ENCODE measurements at places on chromosomes 2 and 18. TPM values are rescaled to one million over a fixed set of nuclear protein-coding genes. Genes with fewer than 3 reads are reported as not detected.

The LHCGR gene
- not detected for polyA plus RNA-seq

GRCh38 chr2:55618025-55618274 is 528 bp upstream of the PPP4R3B start:
- DNase-seq = no peak

DNA sequence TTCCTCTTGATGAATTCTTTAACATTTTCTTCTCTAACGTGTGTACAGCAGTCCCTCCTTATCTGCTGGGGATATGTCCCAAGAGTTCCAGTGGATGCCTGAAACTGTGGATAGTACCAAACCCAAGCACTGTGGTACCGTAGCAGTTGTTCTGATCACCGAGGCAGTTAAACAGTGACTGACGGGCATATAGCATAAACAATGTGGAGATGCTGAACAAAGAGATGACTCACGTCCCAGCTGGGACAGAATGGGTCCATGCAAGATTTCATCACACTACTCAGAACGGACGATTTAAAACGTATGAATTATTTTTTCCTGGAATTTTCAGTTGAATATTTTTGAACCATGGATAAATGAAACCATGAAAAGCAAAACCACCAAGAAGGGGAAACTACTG is 54.5 kb upstream of the SPAG16 start:
- no peak for DNase-seq

DNA sequence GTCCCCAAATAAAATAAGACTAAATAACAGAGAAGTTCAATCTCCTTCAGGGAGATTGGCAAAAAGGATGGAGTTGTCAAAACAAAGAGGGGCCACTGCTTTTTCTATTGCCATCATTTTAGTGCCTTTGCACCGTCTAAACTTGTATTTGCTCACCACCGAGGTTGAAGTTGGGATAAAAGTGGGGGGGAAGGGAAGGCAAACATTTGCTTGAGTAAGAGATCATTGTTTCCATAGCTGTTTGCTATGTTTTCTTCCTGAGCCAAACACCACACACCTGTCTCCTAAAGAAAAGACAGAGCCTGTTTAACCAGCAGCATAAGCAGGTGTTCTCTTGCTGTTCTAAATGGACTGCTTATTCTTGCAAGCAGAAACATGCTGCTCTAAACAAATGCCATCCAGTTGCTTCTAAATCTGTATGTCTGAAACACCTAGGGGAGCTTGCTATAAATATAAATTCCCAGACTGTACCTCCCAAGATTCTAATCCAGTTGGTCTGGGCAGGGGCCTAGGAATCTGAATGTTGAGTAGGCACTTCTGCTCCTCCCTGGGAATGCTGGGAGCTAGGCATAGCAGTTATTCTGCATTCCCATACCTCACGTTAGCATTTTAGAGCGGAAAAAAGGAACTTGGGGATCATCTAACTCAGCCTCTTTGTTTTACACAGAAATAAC is 179.4 kb upstream of the ARL4C start:
- no peak for DNase-seq

The CHPF gene
- 24.4 TPM for polyA plus RNA-seq

- no peak for DNase-seq
These were observed 68.1 kb upstream of the BCL2L11 start for GRCh38 chr2:111052621-111053020.

DNA sequence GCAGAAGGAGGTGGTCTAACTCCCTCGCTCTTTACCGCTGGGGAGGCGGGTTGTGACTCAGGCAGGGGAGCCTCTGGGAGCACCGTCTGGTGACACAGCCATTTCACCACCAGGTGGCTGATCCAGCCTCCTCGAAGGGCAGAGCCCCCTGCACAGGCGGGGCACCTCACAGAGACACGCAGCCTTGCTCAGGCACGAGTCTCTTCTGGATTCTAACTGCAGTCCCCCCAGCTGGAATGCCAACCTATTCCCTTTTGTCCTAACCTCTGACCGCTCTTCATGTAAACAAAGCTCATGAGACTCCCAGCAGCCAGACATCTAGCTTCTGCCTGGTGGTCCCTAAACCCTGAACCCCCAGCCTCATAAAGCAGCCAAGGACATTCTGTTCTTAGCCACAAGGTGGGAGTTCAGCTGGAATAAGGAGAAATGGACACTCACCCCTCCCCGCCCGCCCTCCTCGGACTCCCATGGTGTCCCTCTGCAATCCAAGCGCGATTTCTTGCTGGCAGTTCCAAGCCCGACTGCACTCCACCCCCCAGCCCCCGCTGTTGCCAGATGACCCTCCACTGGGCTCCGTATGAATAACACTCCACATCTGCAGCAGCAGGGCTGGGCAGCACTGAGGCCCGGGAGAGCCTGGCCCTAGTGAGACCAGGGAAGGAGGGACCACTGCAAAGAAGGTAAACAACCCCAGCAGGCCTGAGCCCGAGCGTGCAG is 84.3 kb downstream of the TNS1 start:
- DNase-seq = no peak

The CTLA4 gene
- polyA plus RNA-seq = not detected

The UPP2 gene
- polyA plus RNA-seq = not detected

The COLEC12 gene
- polyA plus RNA-seq = not detected

The RAX gene
- polyA plus RNA-seq = not detected

The RASGRP3 gene
- 0.97 TPM for polyA plus RNA-seq

GRCh38 chr2:240250985-240251847 is 110.8 kb upstream of the OTOS start:
- no peak for DNase-seq

GRCh38 chr2:8565399-8566154 is 116.3 kb upstream of the ID2 start:
- no peak for DNase-seq

GRCh38 chr2:144798034-144798433 is 278.1 kb upstream of the ZEB2 start:
- no peak for DNase-seq

GRCh38 chr2:133571249-133571648 is 3.0 kb upstream of the NCKAP5 start:
- no peak for DNase-seq

The SEMA4C gene
- 10.2 TPM for polyA plus RNA-seq

The BMP10 gene
- not detected for polyA plus RNA-seq

- DNase-seq = no peak
These were observed 60.9 kb upstream of the KLHL29 start for GRCh38 chr2:23323917-23324680.

The LIMS2 gene
- polyA plus RNA-seq = not detected

The CREB1 gene
- polyA plus RNA-seq = 35.6 TPM

- no peak for DNase-seq
These were observed 43.6 kb downstream of the MCFD2 start for GRCh38 chr2:46871976-46872381.

The NTSR2 gene
- polyA plus RNA-seq = not detected

The CTNNA2 gene
- polyA plus RNA-seq = not detected

DNA sequence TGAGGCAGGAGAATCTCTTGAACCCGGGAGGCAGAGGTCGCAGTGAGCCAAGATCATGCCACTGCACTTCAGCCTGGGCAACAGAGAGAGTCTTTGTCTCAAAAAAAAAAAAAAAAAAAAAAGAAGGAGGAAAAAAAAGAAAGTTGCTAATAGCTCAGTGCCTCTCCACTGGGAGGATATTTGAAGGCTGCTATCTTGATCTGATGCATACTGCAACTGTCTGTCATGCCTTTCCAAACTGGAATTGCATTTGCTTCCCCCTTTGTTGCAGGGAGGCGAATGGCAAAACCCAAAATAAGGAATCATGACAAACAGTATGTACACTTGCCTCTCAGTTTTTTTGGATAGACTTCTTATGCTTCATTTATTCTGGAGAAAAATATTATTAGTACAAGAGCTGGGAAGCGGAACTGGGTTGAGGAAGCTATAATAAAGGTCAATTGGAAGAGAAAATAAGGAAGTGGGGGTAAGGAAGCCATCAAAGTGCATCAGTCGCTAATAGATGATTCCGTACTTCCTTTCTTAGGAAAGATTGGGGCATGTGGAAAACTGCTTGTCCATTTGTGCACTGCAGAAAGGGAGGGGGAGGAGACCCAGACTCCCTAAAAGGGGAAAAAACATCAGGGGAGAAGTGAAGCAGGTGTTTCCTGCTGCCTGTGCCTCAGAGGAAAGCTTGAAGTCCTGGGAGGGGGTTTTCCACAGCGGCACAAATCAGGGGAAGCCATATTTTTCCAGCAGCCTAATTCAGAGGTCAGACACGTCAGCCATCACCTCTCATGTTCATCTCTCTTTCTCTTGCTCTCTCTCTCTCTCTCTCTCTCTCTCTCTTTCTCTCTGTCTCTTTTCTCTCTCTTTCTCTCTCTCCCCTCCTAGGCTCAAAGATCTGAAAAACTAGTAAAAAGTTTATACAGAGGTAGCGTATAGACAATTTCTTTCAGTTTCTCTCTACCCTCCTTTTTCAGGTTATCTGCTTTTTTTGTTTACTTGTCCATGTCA is 301.4 kb upstream of the TNP1 start:
- no peak for DNase-seq

DNA sequence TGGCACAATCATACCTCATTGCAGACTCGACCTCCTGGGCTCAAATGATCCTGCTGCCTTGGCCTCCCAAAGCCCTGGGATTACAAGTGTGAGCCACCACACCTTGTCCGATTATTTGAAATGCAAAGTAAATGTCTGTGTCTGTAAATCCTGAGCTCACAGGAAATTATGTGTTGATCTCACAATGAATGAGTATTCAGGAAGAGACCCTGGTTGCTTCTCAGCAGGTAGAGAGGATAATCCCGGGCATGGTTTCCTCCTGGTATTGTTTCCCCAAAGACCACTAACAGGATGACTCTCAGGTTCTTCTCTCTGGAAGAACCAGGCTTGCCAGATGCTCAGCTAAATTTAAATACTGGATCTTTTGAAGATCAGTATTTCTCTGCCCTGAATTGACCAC is 147.6 kb downstream of the LDLRAD4 start:
- DNase-seq = no peak

DNA sequence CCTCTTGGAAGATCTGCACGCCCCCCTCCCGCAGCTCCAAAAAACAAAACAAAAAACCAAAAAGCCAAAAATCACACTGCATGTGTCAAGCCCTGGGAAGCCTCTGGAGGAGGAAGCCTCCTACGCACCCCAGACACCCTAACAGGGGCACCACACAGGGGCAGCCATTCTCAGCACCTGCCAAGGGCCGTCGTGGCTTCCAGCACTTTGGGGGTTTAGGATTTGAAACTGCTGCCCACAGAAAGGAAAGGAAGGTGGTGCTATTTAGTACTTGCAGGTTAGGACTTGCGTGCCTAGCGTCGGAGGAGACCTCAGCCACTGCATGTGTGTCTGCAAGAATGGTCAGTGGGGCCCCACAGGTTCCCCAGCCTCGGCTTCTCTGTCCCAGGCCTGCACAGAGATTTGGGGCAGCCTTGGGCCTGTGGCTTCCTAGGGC is 419 bp upstream of the GPR55 start:
- DNase-seq = no peak

- no peak for DNase-seq
These were observed 746.1 kb downstream of the LRP1B start for GRCh38 chr2:141384676-141385075.
